Cardiac septum (tissue), 1 donor: ENCODE measurements at places on chromosomes 3 and 15.
A peak's percentile ranks its signal among the peaks of the same experiment; 100 is the strongest.

- DNase-seq: no peak
These were observed 1.4 kb upstream of the NECTIN3 start for GRCh38 chr3:111069974-111070771.

DNA sequence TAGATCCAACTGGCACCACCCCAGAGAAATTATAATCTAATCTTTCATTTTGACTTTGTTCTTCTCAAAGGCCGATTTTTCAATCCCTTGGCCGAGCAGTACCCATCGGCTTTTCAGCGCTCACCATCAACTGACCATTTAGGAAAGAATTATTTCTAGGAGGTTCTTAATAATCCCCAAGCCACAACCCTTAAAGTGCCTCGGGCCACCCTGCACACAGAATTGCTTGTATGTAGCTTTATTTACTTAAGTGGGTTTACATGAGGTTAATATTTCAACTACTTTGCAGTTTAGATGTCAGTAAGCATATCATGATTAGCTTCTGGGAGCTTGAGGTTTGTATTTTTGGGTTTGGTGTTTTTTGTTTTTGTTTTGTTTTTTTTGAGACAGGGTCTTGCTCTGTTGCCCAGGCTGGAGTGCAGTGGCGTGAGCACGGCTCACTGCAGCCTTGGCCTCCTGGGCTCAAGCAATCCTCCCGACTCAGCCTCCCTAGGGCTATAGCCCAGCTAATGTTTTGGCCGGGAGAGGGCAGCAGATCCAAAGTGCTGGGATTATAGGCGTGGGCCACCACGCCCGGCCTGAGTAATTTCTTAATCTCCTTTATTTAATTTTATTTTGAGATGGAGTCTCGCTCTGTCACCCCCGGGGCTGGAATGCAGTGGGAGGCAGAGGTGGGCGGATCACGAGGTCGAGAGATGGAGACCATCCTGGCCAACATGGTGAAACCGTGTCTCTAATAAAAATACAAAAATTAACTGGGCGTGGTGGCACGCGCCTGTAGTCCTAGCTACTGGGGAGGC is 801 bp upstream of the CDAN1 start:
- peak; percentile 26 for DNase-seq

DNA sequence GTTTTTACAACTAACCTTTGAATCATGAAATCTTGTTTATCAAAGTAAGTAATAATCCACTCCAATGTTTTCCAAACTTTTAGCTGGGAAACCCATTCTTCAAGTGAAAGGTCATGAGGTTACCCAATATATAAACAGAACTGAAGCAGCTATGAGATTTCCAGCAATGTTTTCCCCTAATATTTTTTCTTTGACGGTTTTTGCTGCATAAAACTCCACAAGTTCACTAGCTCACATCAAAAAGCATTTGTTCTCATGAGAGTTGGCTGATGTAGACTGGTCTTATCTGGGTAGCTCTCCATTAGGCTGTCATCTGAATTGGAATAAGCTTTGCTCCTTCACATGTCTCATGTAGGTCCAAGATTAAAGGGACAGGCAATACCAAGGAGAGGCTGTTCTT is 241.2 kb upstream of the LRRC3B start:
- no peak for DNase-seq

DNA sequence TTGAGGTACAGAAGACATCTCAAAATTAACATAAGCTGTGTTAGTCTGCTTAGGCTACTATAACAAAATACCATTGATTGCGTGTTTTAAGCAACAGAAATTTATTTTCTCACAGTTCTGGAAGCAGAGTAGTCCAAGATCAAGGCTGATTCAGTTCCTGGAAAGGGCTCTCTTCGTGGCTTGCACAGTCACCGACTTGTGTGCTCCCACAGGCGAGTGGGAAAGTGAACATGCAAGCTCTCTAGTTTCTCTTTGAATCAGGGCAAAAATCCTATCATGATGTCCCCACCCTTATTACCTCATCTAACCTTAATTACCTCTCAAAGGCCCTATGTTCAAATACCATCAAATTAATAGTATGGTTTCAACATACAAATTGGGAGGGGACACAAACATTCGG is 505.9 kb downstream of the ZIC1 start:
- DNase-seq: no peak

DNA sequence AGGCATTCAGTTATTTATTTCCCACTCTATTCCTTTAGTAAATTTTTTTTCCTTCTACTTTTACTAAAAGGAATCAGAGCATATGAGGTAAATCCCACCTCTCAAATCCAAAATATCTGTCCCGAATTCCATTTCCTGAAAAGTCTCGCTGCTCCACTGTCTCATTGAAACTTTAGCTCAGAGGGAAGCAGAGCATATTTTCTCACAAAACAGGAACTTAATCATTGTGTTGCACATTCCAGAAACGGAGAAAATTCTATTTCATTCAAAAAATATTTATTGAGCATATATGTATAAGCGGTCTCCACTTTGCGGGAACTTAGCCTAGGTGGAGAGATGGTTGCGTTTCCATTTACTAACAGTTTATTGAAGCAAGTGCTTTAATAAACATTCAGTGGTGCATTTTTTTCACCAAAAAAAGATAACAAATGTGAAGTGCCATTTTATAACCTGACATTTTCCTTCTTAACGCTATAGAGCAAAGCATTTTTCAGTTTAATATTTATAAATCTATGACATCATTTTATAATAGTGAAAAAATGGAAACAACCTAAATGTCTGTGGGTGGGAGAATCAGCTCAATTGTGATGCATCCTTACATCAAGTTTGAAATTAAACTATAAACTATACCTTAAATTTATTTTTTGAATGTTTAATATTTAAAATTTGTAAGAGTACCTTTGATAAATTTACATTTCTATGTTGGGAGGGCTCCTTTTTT is 67.2 kb upstream of the CSTA start:
- DNase-seq: no peak

DNA sequence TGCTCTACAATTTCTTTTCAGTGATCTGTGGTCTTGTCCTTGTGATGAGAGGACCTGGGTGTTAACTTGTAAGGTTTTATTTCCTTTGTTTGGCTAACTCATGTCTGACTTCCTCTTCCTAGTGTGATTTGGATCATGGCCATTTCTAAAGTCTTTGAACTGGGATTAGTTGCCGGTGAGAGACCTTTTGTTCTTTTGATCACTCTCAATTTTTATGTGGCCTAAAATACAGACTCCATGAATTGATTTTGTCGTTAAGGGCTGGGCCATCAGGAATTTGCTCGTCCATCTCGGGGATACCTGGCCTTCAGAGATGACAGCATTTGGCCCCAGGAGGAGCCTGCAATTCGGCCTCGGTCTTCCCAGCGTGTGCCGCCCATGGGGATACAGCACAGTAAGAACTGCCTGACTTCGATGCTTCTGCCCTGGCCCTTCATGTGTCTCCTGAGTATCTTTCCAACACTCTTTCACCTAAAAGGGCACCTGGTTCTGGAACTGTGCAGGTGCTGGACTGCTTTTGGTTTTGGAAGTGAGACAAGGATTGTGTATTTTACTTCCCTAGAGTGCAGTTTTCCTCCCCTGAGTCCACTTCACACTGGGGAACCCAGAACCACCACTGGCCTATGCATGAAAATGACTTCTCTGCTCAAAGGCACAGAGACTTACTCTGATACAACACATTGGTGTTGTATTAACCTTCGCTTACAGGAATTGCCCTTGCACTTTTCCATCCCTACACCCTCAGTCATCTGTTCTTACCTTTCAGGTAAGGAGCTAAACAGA is 13.1 kb upstream of the LRRC2 start:
- no peak for DNase-seq

- DNase-seq: no peak
These were observed 568.9 kb upstream of the NR2F2 start for GRCh38 chr15:95761501-95762165.

DNA sequence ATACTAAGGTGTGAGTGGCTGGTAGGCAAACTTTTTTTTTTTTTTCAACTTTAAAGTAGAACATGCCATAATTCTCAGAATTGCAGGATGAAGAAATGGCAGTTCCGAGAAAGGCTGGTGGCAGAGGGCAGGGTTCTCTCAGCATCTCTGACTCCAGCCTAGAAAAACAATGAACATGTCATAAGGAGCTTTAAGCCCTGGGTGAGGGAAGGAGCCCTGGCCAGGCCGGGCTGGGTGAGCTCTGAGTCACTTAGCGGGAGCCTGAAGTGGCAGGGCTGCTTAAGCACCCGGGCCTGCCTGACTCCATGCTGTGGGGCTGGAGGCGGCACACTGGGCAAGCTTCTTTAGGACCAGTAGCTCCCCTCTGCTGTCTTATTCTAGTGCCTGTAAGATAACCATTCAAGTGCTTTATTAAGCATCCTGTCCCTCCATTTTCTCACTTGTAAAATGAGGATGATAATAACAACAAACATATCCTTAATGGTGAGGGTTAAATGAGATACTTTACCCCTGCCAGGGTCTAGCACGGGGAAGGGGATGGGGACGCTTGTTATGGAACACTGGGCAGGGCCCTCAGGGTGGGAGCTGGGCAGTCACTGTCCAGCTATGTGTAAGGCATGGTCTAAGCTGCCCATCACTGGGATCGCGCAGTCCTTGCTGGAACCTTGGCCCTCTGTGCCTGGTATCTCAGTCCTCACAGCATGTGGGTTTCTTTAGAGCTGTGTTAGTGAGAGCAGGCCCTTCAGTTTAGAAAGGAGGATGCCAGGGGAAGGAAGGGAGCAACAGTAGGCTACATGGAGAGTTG is 18.4 kb downstream of the SMAD6 start:
- no peak for DNase-seq

DNA sequence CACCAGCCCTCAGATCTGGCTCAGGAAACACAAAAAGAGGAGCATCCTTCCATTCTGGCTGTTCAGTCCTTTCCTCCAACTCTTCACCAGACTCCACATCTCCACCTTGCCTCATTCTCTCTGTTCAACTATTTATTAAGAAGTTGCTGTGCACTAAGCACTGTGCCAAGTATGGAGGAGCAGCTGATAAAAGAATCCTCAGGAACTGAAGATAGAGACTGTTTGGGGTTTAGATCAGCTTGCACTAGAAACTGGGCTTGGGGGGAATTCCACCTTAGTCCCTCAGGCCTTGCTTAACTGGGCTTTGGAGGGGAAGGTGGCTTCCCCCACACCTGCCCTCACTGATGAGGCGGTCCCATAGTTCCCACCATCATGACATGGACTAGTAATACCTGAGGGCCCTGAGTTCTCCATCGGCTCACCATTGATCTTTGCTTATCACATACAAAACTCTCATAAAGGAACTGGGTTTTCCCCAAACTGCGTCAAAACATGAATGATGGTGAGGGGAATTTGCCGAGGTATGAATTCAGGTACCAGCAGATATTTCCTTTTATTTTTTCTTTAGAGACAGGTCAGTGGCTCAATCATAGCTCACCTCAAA is 1.7 kb upstream of the CCR8 start:
- DNase-seq: no peak

DNA sequence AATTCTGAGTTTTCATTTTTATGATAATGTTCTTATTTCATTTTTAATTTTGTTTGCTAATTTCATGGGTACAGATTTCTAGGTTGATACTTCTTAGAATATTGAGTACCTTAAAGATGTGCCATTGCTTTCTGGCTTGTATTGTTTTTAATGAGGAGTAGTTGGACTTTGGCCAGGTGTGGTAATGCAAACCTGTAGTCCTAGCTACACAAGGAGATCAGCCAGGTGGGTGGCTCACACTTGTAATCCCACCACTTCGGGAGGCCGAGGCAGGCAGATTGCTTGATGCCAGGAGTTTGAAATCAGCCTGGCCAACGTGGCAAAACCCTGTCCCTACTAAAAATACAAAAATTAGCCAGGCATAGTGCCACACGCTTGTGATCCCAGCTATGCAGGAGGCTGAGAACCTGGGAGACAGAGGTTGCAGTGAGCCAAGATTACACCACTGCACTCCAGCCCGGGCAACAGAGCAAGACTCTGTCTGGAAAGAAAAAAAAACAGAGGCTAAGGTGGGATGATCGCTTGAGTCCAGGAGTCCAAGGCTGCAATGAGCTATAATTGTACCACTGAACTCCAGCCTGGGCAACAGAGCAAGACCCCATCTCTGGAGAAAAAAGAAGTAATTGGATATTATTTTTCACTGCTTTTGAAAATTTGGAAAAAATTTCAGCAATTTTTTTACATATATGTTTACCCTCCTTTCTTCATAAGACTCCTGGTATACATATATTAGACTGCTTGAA is 198.0 kb downstream of the ALCAM start:
- no peak for DNase-seq

DNA sequence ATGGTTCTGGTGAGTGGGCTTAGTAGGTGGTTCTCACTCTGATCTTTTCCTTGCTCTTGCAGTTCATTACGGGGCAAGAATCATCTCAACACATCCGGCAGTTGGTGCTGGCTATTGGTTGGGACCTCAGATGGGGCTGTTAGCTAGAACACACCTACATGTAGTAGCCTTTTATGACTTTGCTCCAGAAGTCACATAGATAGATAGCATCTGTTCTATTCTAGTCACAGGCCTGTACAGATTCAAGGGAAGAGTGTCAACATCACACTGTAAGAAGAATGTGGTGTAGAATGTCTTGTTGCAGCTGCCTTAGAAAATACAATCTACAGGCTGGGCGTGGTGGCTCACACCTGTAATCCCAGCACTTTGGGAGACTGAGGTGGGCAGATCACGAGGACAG is 15.1 kb downstream of the RAB5A start:
- DNase-seq: no peak

DNA sequence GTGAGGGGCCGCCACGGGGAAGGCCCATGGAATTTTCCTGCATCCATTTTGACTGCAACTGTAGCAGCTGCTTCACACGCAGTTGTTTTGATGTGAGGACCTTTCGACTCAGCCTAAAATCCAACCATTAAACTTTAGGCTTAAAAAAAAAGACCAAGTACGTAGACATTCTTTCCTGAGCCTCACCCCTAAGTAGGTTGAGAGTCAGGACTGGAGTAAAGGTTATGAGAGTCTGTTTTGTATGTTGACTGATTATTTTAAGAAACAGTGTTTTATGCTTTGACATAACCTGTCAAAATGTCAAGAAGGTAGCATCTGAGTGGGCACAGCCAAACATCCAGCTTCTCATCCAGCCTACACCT is 45.7 kb upstream of the AMOTL2 start:
- no peak for DNase-seq

- no peak for DNase-seq
These were observed 83.0 kb downstream of the AGBL1 start for GRCh38 chr15:86162641-86163040.

DNA sequence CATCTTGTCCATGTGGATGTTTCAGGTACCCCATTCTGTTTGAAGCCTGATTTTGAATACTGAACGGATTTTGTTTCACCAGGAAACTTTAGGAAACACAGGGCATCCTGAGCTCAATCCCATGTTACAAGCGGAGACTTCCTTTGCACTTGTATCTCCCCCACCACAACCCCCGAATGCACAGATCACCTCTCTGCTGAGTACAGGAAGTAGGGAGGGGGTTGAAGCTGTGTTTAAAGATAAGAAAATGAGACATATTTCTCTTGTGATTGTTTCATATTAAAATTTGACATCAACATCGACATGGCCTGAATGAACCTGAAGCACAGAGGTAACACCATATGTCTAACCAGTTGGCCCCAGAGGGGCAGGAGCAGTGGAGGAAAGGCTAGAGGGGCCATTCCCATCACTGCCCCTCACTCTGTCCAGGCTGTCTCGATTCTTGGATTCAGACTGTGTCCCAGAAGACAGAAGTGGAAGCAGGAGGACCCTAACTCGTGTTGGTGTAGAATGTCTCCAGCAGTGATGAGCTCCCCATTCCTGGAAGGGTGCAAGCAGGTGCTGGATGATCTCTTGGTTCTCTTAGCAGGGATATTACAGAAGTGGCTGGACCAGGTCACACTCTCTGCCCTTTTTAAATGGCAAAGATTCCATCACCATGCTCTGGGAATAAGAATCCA is 59.6 kb upstream of the IQSEC1 start:
- DNase-seq: no peak
